ENCODE measurements at places on chromosomes 1 and 21.

DNA sequence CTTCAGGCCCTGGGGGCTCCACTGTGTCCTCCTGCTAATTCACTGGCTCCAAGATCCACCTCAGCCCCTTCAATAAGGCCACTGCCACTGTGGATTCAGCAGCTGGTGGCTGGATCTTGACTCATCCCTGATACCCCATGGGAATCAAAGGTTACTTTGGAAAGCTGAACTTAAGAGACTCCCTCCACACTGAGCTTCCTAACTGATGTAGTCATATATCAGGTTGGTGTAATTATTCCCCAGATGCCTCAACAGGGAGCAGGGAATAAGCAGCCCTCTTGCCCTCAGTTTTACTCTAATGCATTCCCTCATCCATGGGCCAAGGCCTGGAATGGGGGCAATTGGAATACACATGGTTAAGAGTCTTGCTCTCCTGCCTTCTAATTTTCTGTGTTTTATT lies 164.6 kb downstream of the FASLG start:
- no peaks in the 10 kb centered on the region for H3K36me3 ChIP-seq
- no peak overlapping the region for H3K4me3 ChIP-seq

DNA sequence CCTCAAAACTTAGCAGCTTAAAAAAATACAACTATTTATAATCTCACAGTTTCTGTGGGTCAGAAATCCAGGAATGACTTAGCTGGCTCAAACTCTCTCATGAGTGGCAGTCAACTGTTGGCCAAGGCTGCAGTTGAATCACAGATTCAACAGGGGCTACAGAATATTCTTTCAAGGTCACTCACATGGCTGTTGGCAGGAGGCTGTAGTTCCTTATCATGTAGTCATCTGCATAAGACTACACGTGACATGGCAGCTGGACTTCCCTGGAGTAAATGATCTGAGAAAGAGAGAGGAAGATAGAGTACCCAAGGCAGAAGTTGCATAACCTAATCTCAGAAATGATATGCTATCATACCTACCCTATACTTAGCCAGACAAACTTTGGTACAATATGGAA lies 75.2 kb upstream of the TSPAN2 start:
- H3K27me3 ChIP-seq, result no peaks in the 10 kb centered on the region
- DNase-seq, result peak; percentile 31
- H3K36me3 ChIP-seq, result no peaks in the 10 kb centered on the region
- no peak overlapping the region for H3K4me3 ChIP-seq
- H3K4me1 ChIP-seq, result peaks cover 15% of the 10 kb centered on the region
- H3K27ac ChIP-seq, result no peak overlapping the region

- no peak overlapping the region for H3K4me3 ChIP-seq
- H3K27ac ChIP-seq, result no peak overlapping the region
- no peaks in the 10 kb centered on the region for H3K36me3 ChIP-seq
- H3K4me1 ChIP-seq, result no peaks in the 10 kb centered on the region
- no peak for DNase-seq
Observed at GRCh38 chr1:159973350-159973940, 19.4 kb upstream of the SLAMF9 start.

- no peaks in the 10 kb centered on the region for H3K36me3 ChIP-seq
- no peak overlapping the region for H3K27ac ChIP-seq
- peak; percentile 88 for DNase-seq
- no peak overlapping the region for H3K4me3 ChIP-seq
- H3K4me1 ChIP-seq, result peaks cover 44% of the 10 kb centered on the region
- H3K27me3 ChIP-seq, result no peaks in the 10 kb centered on the region
Observed at GRCh38 chr1:109792056-109792831, 28.5 kb upstream of the EPS8L3 start.

DNA sequence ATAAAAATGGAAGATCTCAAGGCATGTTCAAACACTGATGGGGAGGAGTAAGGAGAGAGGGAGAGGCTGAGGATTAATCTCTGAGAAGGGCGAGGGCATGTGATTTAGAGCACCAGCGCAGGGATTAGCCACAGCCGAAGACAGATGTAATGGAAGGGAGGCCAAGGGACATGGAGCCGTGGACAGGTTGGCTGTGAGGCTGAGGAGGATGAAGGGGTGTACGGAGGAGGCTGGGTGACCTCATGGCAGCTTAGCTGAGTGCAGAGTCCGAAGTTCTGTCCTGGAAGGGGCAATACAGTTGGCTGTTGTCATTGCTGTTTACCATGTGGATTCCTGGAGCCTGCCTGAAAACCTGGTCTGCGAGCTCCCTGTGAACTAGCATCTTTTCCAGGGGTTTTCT lies 342.8 kb downstream of the RPS6KC1 start:
- no peaks in the 10 kb centered on the region for H3K4me1 ChIP-seq
- H3K27ac ChIP-seq, result no peak overlapping the region
- no peaks in the 10 kb centered on the region for H3K36me3 ChIP-seq
- H3K4me3 ChIP-seq, result no peak overlapping the region

DNA sequence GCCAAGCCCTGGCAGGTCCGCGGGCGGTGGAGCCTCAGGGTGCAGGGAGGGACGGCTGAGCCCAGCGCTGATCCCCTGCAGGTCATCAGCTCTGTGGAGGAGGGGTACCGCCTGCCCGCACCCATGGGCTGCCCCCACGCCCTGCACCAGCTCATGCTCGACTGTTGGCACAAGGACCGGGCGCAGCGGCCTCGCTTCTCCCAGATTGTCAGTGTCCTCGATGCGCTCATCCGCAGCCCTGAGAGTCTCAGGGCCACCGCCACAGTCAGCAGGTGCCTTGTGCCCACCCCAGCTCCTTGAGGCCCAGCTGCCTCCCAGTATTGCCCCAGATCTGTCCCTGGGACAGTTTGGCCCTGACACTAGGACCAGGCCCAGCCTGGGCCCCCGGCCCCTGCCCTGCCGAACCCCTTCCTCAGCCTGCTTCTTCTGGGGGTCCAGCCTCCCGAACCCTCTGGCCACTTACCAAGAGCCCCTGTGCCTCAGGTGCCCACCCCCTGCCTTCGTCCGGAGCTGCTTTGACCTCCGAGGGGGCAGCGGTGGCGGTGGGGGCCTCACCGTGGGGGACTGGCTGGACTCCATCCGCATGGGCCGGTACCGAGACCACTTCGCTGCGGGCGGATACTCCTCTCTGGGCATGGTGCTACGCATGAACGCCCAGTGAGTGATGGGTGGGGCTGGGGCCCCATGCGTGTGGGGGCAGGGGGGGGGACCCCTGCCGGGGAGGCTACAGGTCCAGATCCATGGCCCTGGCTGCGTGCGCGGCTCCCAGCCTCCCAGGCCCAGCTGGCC lies 35.4 kb upstream of the C1QA start:
- no peak overlapping the region for H3K27ac ChIP-seq
- no peaks in the 10 kb centered on the region for H3K4me1 ChIP-seq

GRCh38 chr1:1264868-1265272 lies 8.8 kb downstream of the UBE2J2 start:
- DNase-seq, result peak; percentile 98
- H3K4me1 ChIP-seq, result peaks cover 20% of the 10 kb centered on the region
- H3K27ac ChIP-seq, result peak overlapping the region; percentile 97
- H3K4me3 ChIP-seq, result no peak overlapping the region
- H3K27me3 ChIP-seq, result no peaks in the 10 kb centered on the region

- peaks cover 5% of the 10 kb centered on the region for H3K4me1 ChIP-seq
- no peaks in the 10 kb centered on the region for H3K36me3 ChIP-seq
- no peak overlapping the region for H3K27ac ChIP-seq
- no peak for DNase-seq
- no peaks in the 10 kb centered on the region for H3K27me3 ChIP-seq
Observed at GRCh38 chr1:42340901-42341300, 5.9 kb upstream of the FOXJ3 start.

DNA sequence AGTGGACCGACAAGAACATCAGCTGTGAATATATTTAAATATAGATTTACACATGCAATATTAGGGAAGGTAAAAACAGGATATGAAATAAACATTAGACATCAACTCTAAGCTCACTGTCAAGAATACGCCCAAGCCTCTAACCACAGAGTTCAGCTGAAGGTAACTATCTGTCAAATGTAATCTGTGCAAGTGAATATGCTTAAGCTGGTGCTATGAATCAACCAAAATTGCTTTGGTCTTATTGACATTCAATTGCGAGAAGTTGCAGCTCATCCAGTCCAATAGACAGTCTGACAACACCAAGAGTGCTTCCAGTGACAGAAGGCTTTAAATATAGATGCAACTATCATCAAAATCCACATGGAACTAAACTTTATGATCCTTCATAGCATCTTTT lies 32.3 kb downstream of the USH2A start:
- H3K27me3 ChIP-seq, result no peaks in the 10 kb centered on the region
- H3K36me3 ChIP-seq, result no peaks in the 10 kb centered on the region
- H3K27ac ChIP-seq, result no peak overlapping the region
- DNase-seq, result no peak

DNA sequence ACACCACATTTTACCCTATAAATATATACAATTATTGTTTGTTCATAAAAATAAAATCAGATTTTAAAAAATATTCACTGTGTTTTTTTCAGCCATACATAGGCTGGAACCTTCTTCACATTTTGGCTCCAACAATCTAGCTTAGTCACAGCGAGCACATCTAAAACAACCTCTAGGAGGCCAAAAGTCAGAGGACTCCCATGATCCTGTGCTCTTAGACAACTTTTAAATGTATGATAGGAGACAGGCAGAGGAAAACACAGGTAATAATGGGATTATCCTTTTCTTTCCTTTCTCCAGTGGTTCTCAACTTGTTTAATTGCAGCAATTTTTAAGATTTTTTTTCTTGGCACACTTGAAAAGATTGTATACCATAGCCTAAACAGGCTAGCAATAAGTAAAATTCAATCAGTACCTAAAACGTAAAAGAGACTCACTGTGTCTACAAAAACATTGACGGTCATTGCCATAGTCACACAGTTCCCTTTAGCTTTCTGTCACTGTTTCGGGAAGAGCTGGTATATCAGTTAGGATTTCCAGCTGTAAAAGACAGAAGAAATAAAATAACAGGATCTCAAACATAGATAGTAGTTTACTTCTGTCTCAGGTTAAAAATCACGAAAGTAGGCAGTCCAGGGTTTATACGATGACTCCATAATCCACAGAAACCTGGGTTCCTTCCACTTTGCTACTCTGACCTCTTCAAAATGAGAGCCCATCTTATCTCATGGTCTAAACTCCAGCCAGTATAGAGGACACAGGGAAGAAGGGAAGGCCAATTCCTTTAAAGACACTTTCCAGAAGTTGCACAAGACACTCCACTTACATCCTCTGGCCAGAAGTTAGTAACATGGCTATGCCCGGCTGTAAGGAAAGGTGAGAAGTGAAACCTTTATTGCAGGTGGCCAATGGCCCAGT lies 39.2 kb upstream of the CR1L start:
- H3K27me3 ChIP-seq, result no peaks in the 10 kb centered on the region
- no peaks in the 10 kb centered on the region for H3K4me1 ChIP-seq
- no peak overlapping the region for H3K4me3 ChIP-seq
- no peak for DNase-seq
- no peaks in the 10 kb centered on the region for H3K36me3 ChIP-seq
- H3K27ac ChIP-seq, result no peak overlapping the region
